Gastrocnemius medialis (tissue), 4 donors: ENCODE measurements at places on chromosomes 2 and 18. TPM values are rescaled to one million over a fixed set of nuclear protein-coding genes. Genes with fewer than 3 reads are reported as not detected.
A peak's percentile ranks its signal among the peaks of the same experiment; 100 is the strongest.

- H3K4me1 ChIP-seq, result no peaks in the 10 kb centered on the region
- H3K27ac ChIP-seq, result no peak overlapping the region
- no peak for DNase-seq
Observed at GRCh38 chr2:191526536-191526935, 151.4 kb upstream of the NABP1 start.

GRCh38 chr2:201707142-201707541, 8.7 kb upstream of the MPP4 start:
- H3K4me1 ChIP-seq, result no peaks in the 10 kb centered on the region
- H3K27me3 ChIP-seq, result no peaks in the 10 kb centered on the region
- H3K27ac ChIP-seq, result no peak overlapping the region
- no peak for DNase-seq

GRCh38 chr18:69411199-69411598, 10.5 kb downstream of the DOK6 start:
- H3K36me3 ChIP-seq, result no peaks in the 10 kb centered on the region
- no peak for DNase-seq
- H3K4me1 ChIP-seq, result no peaks in the 10 kb centered on the region
- H3K27ac ChIP-seq, result no peak overlapping the region

The PSMA8 gene
- total RNA-seq, result not detected

GRCh38 chr2:226788064-226788463, 11.6 kb downstream of the IRS1 start:
- no peaks in the 10 kb centered on the region for H3K36me3 ChIP-seq
- peaks cover 44% of the 10 kb centered on the region for H3K4me1 ChIP-seq
- DNase-seq, result no peak
- no peak overlapping the region for H3K4me3 ChIP-seq
- H3K27me3 ChIP-seq, result no peaks in the 10 kb centered on the region
- peak overlapping the region; percentile 98 for H3K27ac ChIP-seq

GRCh38 chr18:11412811-11413210, 196.6 kb upstream of the SLC35G4 start:
- no peaks in the 10 kb centered on the region for H3K27me3 ChIP-seq
- no peak overlapping the region for H3K4me3 ChIP-seq
- H3K27ac ChIP-seq, result no peak overlapping the region
- no peaks in the 10 kb centered on the region for H3K4me1 ChIP-seq
- no peak for DNase-seq

DNA sequence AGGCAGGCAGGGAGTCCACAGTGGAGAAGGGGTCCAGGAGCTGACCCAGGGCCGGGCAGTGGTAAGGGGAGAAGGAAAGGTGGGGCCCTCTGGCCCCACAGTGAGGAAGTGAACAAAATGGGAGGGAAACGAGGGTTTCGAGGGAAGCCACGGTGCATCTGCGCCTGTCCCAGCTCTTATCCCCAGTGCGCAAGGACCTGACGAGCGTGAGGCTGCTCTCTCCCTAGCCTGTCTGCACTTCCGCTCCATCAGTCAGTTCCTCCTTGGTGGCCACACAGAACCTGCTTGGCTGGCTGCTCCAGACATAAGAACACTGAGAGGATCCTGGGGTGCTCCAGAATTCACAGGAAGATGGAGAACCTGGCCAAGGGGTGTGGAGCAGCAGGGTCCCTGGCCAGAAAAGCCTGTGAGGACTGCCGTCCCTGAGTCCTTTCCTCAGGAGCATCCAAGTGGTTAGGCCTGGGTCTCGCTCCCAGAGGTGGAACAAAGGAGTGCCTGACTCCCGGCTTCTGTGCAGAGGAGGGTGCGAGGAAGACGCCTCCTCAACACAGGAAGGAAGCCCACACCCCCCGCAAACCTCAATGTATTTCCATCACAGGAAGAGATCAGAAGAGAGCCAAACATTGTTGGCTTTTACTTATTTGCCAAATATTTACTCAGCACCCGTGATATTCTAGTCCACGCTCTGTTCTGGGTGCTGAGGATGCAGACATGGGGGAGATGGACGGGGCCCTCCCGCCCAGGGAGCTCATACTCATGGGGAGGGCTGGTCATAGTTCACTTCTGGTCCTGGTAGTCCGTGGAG, 43.7 kb upstream of the SEMA4C start:
- no peak overlapping the region for H3K4me3 ChIP-seq
- H3K36me3 ChIP-seq, result no peaks in the 10 kb centered on the region
- H3K27me3 ChIP-seq, result no peaks in the 10 kb centered on the region

The PLGLB1 gene
- total RNA-seq, result not detected

The ERCC3 gene
- total RNA-seq, result 27.9 TPM

The PREB gene
- 143 TPM for total RNA-seq

- H3K4me1 ChIP-seq, result no peaks in the 10 kb centered on the region
- DNase-seq, result no peak
- no peaks in the 10 kb centered on the region for H3K36me3 ChIP-seq
- H3K27me3 ChIP-seq, result no peaks in the 10 kb centered on the region
- no peak overlapping the region for H3K4me3 ChIP-seq
- no peak overlapping the region for H3K27ac ChIP-seq
Observed at GRCh38 chr2:219997341-219997851, 370.0 kb downstream of the SLC4A3 start.

DNA sequence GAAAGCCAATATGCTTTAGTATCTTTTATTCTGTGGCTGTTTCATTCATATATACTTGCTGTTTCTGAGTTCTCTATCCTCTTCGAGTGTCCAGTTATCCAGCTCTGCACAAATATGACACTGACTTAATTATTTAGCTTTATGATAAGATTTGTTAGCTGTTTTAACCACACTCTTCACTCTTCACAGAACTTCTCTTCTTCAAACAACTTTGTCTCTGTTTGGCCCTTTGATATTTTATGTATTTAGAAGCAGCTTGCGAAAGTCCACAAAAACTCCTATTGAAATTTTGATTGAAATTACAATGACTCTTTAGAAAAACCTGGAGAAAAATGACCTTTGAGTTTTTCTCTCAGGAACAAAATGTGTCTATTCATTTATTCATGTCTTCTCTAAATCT, 407.0 kb downstream of the CPS1 start:
- no peak overlapping the region for H3K27ac ChIP-seq
- H3K4me3 ChIP-seq, result no peak overlapping the region
- no peaks in the 10 kb centered on the region for H3K27me3 ChIP-seq
- no peaks in the 10 kb centered on the region for H3K4me1 ChIP-seq
- DNase-seq, result no peak
- no peaks in the 10 kb centered on the region for H3K36me3 ChIP-seq

DNA sequence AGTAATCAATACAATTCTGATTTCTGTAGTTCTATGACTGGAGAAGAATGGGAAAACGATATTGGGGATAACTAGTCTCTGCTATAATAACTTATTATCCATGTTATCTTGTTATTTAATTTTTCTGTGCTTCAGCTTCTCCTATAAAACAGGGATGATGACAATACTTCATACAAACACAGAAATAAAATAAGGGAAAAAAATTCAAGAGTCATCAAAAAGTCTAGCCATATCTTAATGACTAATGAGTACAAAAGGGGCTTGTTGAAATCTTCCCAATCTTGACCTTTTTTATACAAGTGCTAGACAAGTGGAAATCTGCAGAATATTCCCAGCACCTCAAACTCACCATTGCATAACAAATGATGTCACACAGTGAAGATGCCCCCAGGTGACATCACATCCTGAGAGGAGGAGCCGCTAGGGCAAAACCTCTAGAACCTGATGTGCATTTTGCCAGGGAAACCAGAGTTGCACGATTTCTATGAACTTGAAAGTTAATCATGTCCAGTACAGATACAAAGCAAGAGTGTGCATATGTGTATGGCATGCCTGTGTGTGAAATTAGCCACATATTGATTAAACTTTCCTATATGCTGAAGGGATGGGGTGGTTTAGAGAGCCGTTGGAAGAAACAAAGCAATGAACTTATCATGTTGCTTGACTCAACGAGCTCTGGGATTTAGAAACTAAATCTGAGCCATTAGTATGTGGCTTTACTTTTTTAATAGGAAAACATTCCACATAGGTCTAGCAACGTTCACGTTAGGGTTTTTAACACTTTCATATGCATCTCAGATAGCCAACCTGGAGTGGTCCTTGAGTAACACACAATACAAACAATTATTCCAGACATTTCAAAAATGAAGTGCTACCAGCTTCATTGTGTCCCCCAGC, 278.9 kb downstream of the SLC4A3 start:
- no peaks in the 10 kb centered on the region for H3K27me3 ChIP-seq
- no peaks in the 10 kb centered on the region for H3K4me1 ChIP-seq
- DNase-seq, result no peak

- peaks cover 4% of the 10 kb centered on the region for H3K27me3 ChIP-seq
- no peaks in the 10 kb centered on the region for H3K4me1 ChIP-seq
- H3K27ac ChIP-seq, result no peak overlapping the region
- H3K36me3 ChIP-seq, result no peaks in the 10 kb centered on the region
- DNase-seq, result no peak
- no peak overlapping the region for H3K4me3 ChIP-seq
Observed at GRCh38 chr2:233100192-233100998, 40.3 kb downstream of the INPP5D start.

- no peaks in the 10 kb centered on the region for H3K4me1 ChIP-seq
- H3K36me3 ChIP-seq, result no peaks in the 10 kb centered on the region
- H3K4me3 ChIP-seq, result no peak overlapping the region
Observed at GRCh38 chr2:206863196-206863595, 76.1 kb upstream of the CPO start.

DNA sequence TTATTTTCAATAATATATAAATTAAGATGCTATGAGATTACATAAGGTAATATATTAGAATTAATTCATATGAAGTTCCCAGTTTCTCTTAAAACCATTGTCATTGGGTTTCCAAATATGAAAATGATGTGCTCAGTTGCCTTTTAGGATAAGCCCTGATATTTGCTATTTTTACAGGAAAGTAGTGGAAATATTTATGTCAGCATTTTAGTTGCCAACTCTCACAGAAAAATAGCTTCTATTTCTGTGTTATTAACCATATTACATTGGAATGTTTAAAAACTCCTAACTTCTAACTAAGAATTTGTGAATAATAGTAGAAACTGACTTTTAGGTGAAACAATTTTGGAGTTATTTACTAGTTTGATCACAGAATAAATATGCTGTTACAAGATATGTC, 74.0 kb downstream of the TMX3 start:
- H3K27me3 ChIP-seq, result no peaks in the 10 kb centered on the region
- DNase-seq, result no peak
- H3K27ac ChIP-seq, result no peak overlapping the region
- no peak overlapping the region for H3K4me3 ChIP-seq
- H3K36me3 ChIP-seq, result no peaks in the 10 kb centered on the region

DNA sequence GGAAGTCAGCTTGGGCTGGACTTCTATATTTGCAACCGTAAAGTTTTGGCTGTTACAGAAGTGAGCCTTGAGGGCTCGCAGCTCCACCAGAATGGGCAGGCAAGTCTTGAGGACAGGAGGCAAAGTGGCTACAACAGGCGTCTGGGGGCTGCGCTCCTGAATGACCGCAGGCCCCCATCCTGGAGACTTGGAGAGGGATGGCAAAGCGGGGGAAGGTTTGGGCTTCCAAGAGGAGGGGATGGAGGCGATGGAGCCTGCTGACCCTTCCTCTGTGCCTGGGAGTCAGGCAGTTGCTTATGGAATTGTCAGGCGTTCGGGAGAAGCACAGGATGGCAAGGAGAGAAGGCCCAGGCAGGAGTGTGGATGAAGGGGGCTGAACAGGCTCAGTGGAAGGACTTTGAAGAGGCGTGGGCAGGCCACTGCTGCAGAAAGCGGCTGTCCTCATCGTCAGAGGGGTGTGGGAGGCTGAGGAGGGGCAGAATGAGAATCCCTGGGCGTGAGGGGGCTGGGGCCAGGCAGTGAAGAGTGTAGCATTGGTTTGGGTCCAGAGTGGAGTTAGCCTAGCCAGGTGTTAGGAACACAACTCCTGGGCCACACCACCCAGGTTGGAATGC, 72.3 kb downstream of the INHBB start:
- no peak for DNase-seq
- no peaks in the 10 kb centered on the region for H3K27me3 ChIP-seq
- no peak overlapping the region for H3K4me3 ChIP-seq
- H3K36me3 ChIP-seq, result no peaks in the 10 kb centered on the region
- no peak overlapping the region for H3K27ac ChIP-seq
